ENCODE measurements at places on chromosomes 2 and 18.

DNA sequence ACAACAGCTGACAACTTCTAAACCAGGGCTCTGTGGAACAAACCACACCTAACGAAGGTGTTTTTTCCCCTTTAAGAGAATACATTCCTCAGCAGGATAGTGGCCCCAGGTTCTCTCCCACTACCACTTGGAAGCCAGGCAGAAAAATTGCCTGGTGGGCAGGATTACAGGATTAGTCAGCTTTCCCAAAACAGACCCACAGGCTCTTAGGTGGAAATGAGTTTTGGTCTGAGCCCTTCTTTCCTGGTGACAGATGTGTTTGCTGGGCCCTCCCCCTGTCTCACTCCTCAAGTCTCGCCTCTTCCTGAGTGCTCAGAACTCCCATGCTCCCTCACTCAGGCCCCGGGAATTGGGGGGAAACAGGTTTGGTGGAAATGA is 139.4 kb upstream of the HAAO start:
- DNase-seq = no peak

- no peak for DNase-seq
Measured at GRCh38 chr2:140988597-140988996, 1142.2 kb downstream of the LRP1B start.

- DNase-seq = no peak
Measured at GRCh38 chr2:196963961-196964360, 37.5 kb upstream of the PGAP1 start.

- no peak for DNase-seq
Measured at GRCh38 chr2:230008708-230009066, 60.0 kb downstream of the SLC16A14 start.

Data from KBM-7 (cell line).